Epithelial cell of esophagus (primary cell): ENCODE measurements at places on chromosomes 2 and 18.

DNA sequence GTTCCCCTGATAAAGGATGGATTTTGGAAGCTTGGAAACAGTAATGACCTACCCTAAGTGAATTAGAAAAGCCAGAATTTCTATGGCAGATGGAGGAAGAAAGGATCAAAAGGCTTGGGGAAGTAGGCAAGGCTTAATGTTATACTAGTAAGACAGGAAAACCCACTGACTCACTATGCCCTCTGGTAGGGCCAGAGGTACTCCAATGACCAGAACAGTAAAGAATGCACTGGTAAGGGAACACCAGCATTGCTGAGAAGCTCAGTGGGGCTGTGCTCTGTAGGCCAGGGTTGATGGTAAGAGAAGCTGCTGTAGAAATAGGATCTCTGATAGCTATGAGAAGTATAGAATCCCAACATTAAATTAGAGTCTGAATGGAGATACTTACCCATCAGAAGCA, 126.4 kb downstream of the GFPT1 start:
- DNase-seq, result peak; percentile 62

DNA sequence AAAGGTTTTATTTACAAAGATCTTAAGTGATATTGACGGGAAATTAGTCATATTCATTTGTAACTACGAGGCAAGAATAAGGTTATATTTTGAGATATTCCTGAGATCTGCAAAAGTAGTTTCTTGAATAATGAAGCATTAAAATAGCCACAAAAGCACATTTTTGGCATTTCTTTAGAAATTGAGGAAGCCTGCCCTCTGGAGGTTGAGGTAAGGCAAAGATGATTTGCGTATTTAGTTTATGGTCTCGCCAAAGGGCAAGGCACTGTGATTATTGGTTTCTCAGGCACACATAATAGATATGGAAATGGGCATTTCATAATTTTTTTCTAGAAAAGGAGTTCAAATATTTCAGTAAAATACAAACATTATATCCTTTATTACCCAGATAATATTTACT, 143.7 kb upstream of the RPRM start:
- DNase-seq, result no peak

GRCh38 chr2:45156605-45157004, 147.4 kb upstream of the SIX2 start:
- DNase-seq, result no peak

GRCh38 chr2:235500110-235500760, 6.4 kb downstream of the AGAP1 start:
- no peak for DNase-seq

DNA sequence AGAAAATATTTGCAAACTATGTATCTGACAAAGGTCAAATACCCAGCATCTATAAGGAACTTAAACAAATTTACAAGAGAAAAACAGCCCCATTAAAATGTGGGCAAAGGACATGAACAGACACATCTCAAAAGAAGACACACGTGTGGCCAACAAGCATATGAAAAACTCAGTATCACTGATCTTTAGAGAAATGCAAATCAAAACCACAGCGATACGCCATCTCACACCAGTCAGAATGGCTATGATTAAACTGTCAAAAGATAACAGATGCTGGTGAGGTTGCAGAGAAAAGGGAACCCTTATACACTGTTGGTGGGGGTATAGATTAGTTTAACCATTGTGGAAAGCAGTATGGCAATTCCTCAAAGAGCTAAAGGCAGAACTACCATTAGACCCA, 64.3 kb upstream of the RBMS1 start:
- no peak for DNase-seq

DNA sequence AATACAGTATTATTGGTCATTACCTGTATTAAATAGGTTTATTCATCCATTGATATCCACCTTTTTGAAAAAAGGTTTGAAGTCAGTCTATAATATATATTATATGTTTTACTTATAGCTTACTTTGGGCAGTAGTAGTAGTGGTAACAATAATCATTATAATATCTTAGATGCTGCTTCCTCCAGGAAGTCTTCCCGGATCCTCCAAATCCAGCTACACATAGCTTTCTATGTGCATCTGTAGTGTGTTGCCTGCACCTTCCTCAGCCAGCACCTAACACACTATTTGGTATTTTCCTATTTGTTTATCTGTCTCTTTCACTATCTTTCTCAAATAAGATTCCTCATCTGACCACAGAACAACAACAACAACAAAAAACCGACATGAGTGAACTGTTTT, 81.0 kb downstream of the PRKCE start:
- no peak for DNase-seq

- no peak for DNase-seq
These were observed 199.4 kb upstream of the CYP26B1 start for GRCh38 chr2:72347081-72347480.

DNA sequence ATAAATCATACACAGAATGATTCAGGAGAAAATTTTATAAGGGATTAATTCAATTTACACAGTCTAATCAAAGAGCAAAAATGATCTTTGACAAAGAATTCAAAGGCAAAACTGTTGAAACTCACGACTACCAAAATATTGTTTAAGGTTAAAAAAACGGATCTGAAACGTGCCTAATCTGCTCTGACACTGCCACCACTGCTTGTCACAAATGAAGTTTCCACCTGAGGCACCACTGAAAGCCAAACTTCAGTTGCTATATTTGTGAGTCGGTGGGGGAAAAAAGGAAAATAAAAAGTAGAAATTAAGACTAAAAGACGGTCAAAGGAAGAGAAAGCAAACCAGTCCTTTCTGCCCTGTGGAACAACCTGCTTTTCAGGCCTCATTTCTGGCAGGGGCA, 140.6 kb upstream of the DNMT3A start:
- no peak for DNase-seq

DNA sequence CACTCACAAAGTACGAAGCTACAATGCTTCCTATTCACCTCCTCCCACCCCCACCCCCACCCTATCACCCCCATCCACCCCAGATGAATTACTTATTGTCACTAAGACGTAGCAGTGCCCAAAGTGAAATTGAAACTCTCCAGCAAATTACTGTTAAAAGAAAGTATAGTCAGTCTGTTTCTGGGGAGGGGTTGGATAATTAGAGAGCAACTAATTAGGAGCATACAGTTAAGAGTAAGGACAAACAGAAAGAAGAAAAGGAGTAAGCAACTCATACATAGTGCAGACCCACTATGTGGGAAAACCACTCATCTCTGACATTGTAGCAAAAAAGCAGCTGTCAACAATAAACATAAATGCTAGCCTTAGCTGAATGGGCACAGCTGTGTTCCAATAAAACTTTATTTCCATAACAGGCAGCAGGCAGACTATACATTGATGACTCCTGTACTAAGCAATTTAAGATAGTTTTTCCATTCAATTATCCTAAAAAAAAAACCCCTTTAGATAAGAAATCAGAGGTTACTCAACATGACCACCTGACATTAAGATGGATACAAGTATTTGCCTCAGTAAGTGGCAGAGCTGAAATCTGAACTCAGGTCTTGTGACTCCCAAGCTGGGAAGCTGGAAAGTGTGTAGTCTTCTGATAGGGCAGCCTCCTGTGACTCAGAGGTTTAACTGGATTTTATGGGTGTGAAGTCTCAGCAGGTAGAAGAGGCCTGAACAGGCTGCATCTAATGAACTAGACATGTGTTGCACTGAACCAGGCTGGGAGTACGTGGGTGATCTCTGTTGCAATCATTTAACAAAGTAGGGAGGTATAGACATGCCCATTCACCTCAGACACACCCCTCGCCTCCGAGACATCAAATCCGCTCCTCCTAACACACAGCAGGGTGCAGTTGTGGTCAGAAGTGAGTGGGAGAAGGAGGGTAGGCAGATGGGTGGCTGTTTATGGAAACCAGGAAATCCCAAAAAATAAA, 171.8 kb upstream of the KLF7 start:
- DNase-seq, result peak; percentile 100

DNA sequence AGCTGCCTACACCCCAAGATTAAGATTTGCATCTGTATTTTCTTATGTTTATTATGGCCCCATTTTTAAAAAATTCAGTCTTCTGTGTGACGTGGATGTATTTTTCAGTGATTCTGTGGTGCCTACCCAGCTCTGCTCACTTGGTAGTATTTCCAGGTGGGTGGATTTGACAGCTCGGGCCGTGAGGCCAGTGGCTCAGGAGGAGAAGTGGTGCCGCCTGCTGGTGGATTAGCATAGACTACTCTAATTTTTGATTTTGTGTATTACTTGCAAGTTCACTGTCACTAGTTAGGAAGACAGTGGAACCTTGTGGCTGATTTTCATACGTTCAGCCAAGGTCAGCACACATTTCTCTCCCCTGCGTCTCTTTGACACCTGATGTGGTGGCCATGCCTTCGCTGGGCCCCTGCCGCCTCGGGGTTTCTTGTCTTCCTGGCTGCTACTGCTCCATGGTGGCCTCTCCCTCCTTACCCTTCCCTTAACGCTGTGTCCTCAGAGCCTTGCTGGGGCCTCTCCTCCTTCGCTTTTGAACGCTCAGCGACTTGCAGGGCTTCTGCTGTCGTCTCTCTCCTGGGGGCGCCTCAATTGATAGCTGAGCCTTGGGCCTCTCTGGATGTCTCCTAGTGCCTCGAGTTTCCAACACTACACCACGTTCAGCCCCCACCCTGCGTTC, 89.4 kb downstream of the DGKD start:
- peak; percentile 85 for DNase-seq

- DNase-seq, result peak; percentile 55
These were observed 111.2 kb upstream of the KLHL29 start for GRCh38 chr2:23273786-23274185.
